Mesothelial cell of epicardium (in vitro differentiated cells): ENCODE measurements at places on chromosomes 1 and 21.

- no peak for DNase-seq
These were observed 137.8 kb downstream of the SLC44A5 start for GRCh38 chr1:75472971-75473603.

DNA sequence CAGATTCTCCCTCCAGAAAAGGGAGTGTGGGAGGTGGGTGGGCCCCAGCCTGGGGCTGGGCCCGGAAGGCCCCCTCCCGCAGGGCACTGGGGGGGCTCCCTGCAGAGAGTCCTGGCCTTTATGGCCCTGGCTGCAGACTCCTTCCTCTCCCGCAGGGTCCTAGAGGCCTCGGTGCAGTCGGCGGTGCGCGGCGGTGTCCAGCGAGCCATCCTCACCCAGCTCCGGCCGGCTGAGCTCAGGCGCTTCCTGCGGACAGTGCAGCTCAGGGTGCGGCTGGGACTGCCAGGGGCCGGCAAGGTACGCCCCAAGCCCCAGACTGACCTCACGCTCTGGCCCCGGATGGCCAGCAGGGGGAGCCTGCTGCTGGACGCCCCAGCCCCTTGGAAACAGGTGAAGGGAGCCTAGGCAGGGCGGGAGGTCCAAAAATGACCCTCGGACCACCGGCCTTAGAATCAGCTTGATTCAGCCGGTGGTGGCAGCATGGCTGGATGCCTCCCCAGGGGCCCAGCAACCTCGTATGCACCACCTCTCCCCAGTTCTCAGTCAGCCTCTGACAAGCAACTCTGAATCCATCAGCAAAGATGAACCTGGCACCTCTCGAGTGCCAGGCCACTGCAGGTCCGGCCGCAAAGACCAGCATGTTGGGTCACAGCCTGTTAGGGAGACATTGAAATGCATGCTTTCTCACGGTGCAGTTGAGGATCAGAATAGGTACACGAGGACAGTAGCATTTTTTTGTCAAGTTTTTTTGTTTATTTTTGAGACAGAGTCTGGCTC is 20.6 kb downstream of the MTHFR start:
- DNase-seq: no peak

GRCh38 chr1:184289825-184290550 is 96.8 kb upstream of the C1orf21 start:
- DNase-seq: no peak

DNA sequence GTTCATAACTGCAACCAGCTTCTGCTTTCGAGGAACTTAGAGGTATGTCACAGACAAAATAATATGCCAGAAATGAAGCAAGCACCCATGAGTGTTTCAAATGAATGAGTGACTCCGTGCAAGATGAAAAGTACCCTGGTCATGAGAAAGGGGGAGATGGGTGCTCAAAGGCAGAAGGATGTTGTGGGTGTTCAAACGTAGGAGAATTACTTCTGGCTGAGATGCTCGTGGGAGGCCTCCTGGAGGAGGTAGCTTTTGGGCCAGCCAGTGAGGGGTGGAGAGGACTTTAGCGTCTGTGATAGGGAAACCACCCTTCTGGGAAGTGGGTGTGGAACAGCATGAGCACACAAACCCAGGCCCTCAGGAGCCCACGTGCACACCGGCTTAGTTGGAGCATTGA is 113.8 kb downstream of the SYF2 start:
- DNase-seq: no peak

DNA sequence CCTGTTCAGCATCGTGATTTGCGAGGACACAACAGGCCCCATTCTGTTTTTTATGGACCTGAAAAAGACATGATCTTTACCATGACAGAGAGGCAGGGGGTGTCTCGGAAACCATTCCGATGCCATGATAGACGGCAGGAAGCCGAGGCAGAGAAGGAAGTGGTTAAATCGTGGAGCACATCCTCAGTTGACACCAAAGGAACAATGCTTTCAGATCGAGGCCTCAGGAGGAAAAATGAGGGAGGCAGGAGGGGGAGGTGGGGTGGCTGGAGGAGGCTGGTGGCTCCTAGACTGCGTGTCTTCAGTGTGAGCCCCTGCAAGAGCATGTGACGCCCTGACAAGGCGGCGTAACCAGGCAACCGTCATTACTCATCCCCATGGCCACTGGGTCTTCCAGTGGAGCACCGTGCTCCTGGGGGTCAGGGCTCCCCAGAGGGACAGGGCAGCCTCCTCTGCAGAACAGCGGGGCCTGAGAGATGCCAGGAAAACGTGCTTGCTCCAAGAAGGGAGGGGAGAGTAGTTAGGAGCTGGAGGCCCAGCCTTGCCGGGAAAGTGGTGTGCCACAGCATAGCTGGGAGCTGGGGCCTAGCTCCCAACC is 172.8 kb upstream of the TMEM51 start:
- no peak for DNase-seq

DNA sequence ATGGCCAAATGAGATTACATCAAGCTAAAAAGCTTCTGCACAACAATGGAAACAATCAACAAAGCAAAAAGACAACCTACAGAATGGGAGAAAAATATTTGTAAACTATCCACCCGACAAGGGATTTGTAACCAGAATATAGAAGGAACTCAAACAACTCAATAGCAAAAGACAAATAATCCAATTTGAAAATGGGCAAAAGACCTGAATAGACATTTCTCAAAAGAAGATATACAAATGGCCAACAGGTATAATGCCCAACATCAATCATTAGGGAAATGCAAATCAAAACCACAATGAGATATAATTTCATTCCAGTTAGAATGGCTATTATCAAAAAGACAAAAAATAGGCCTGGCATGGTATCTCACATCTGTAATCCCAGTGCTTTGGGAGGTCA is 140.0 kb downstream of the GLUL start:
- DNase-seq: no peak

DNA sequence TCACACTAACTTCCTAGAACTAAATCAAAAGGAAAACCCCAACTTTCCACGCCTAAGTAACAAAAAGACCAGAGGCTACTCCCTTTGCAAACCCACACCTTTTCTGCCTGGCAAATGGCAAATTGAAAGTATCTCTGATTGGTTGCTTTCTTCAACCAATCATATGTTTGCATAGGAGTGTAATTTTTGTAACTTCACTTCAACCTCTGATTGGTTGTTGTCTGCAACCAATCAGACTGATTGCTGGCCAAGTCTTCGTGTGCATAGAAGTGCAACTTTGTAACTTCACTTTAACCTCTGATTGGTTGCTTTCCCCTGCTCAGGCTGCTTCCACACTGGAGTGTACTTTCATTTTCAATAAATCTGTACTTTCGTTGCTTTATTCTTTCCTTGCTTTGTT is 36.9 kb upstream of the PADI2 start:
- no peak for DNase-seq

GRCh38 chr1:118081387-118081786 is 103.6 kb downstream of the SPAG17 start:
- no peak for DNase-seq

DNA sequence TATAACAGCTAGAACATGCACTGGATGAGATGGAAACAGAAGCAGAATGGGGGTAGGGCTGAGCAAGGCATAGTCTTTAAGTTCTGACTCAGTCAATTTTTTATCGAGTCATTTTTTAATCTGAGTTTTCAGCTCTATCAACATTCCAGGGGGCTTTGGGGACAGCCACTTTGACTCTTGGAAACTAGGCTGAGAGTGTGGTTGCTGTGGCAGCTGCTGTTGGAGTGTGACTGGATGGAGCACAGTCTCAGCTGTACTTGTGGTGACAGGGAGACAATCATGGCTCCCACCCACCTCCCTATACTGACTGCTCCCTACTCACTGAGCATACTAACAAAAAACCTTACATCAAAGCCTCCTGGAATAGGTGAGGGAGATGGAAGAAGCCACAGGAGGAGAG is 25.0 kb downstream of the GJA5 start:
- no peak for DNase-seq

- no peak for DNase-seq
These were observed 533.3 kb downstream of the PTBP2 start for GRCh38 chr1:97254731-97255463.

DNA sequence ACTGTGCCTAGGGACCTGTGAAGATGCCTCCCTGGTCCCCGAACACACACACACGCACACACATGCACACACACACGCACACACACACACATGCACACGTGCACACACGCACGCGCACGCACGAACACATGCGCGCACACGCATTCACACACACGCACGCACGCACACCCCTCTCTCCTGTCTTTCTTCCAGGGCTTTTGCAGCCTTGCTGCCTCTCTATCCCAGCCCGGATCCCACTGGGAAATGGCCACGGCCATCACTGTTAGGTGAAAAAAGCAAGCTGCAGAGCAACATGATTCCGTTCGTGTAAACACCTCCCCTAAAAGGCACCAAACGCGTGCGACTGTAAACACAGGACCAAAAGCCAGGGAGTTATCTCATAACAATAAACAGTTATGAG is 39.7 kb downstream of the NKAIN1 start:
- DNase-seq: no peak

GRCh38 chr1:40625076-40625475 is 40.4 kb downstream of the RIMS3 start:
- DNase-seq: no peak

DNA sequence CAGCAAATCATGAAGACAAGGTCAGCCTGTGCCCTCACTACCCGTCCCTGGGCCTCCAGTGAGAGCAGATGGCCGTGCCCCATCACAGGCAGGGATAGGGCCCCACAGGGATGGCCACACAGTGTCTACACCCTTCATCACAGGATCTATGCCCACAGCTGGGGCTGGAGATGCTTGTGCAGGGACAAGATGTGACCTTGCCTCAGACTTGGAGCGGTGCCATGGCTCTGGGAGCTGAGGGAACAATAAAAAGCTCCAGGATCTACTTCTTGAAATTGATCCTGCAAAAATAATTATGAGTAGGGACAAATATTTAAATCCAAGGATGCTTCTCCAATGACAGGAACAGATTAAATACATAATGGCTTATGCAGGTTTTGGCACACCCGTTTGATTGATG is 25.4 kb upstream of the TCEA3 start:
- DNase-seq: no peak

DNA sequence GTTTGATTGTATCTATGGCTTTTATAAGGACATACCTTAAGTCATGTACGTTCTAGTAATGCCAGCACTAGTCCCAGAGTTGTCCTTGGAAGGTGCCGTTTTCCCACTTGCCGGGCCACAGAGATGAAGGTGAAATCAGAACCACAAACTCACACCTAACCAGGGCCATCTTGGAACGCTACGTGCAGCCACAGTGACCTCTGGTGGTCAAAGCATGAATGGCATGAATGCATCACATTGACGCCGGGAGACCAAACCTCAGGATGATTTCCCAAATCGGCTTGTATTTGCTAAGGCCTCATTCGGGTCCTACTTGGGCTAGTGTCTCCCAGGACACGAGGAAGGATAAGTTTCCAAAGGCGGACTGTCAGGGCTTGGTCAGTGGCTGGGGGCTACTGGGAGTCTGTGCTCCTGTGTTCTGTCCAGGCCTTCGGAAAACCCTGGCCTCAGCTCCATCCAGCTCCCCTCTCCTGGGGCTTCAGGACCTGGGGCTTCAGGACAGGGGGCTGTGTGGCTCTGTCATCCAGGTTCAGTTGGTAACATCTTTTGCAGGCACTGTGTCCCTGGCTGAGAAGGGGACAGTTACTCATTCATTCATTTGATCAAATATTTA is 260.5 kb downstream of the PRDM2 start:
- peak; percentile 84 for DNase-seq

DNA sequence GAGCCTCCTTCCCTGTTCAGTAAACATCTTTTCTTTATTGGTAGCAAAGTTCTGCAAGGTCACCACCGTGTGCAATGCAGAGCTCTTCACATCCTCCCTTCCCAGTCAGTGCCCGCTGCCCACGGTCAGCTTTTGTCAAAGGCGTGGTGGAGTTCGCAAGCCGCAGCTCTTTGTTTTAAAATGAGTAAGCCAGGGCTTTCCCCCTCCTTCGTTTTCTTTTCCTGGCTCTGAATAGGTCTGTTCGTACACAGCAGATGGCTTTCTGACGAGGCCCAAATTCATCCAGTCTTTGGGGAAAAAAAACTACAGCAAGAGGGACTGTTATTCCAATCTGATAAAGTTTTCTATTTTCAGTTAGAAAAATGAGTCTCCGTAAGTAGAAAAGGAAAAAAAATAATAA is 153.2 kb downstream of the LRIG2 start:
- no peak for DNase-seq

GRCh38 chr1:234722270-234722704 is 112.3 kb upstream of the IRF2BP2 start:
- no peak for DNase-seq

- peak; percentile 65 for DNase-seq
These were observed 5.3 kb upstream of the SLC6A9 start for GRCh38 chr1:44036409-44037139.

- DNase-seq: no peak
These were observed 3.6 kb upstream of the RD3 start for GRCh38 chr1:211495584-211495983.

DNA sequence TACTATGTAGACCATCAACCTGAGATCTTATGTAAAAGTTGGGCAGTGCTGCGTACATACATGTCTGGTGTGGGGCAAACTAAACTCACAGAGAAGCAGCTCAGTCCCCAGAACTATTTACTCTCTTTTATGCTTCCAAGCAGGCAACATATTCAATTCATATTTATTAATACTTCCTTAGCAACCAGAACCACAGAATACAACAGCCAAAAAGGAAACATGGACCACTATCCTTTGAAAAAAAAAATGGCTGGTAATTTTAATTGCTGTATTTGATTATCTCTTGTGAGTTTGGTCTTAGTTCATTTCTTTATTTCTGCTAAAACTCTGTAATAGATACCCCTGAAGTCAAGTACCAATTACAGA is 1.5 kb upstream of the PPP1R15B start:
- no peak for DNase-seq

DNA sequence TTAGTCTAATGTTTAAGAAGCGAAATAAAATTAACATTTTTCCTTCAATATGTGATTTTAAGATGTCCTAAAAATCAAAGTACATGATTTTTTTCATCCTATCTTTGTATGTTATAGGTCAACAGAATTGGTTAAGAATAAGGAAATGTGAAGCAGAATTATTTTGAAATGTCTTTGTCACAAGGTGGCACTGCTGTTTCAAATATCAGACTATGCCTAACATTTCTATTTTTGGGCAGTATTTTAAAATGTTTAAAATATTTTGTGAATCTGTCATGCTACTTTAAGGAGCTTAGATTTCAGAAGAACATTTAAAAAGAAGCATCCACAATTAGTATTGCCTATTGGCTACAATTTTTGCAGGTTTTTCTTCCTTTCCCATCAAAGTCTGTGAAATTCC is 38.7 kb downstream of the AMY1C start:
- no peak for DNase-seq

DNA sequence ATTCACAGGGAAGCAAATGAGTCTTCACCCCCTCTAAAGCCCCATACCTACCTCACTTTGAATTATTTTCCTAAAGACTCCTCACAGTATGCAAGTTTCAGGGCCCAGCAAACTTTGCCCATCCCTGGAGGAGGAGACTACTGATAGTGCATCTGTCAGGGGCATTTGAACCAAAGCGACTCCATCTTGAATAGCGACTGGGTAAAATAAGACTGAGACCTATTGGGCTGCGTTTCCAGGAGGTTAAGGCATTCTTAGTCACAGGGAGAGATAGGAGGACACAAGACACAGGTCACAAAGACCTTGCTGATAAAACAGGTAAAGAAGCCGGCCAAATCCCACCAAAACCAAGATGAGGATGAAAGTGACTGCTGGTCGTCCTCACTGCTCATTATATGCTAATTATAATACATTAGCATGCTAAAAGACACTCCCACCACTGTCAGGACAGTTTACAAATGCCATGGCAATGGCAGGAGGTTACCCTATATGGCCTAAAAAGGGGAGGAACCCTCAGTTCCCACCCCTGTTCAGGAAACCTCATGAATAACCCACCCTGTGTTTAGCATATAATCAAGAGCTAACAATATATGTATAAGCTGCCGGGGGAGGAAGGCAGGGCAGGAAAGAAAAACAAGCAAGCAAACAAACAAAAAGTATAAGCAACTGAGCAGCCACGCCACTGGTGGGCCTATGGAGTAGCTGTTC is 3.3 kb upstream of the PKNOX1 start:
- no peak for DNase-seq
